Erythroblast (primary cell): ENCODE measurements at places on chromosomes 6 and 20.

- peak; percentile 41 for DNase-seq
Observed at GRCh38 chr20:34549291-34549928, 9.1 kb upstream of the MAP1LC3A start.

GRCh38 chr20:55805138-55805537, 200.2 kb downstream of the CBLN4 start:
- DNase-seq, result no peak

- peak; percentile 24 for DNase-seq
Observed at GRCh38 chr6:36755435-36756348, 58.1 kb downstream of the RAB44 start.

- DNase-seq, result no peak
Observed at GRCh38 chr6:30793521-30794194, 49.3 kb upstream of the IER3 start.

DNA sequence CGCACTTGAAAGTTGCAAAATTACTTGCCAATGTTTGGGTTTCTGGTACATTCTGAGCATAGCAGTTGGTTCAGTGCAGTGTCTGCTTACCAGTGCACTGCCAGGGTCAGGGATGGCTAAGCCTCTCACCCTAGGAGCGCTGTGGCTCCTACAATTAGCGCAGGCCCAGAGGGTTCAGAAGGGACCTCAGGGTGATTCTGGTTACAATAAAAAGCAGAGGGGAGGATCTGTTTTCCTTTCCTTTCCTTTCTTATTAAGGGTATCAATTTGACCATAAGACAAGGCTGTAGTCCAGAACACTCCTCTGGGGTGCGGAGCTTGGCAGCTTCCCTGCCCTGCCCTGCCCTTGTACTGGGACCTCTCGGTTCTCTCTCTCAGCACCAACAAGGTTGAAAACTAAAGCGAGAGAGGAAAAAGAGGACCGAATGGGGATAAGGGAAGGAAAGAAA, 2.6 kb downstream of the MAFB start:
- DNase-seq, result peak; percentile 19

DNA sequence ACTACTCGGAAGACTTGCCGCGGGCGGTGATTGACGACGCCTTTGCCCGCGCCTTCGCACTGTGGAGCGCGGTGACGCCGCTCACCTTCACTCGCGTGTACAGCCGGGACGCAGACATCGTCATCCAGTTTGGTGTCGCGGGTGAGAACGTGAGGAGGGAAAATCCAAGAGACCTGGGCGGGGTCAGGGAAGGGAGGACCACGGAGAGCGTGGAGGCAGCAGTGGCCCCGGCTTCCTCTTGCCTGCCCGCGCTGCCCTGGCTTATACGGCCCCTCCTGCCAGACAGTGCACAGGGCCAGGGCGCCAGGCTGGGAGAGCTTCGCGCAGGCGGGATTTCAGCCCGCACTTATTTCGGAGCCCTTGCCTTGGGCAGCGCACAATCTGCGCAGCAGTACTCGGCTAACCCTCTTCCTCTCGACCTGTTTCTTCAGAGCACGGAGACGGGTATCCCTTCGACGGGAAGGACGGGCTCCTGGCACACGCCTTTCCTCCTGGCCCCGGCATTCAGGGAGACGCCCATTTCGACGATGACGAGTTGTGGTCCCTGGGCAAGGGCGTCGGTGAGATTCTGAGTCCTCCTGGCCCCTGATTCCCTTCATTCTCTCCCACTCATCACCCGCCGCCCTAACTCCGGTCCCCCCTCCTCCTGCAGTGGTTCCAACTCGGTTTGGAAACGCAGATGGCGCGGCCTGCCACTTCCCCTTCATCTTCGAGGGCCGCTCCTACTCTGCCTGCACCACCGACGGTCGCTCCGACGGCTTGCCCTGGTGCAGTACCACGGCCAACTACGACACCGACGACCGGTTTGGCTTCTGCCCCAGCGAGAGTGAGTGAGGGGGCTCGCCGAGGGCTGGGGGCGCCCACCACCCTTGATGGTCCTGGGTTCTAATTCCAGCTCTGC, 2.0 kb downstream of the MMP9 start:
- no peak for DNase-seq
